ENCODE measurements at places on chromosomes 4 and X.
A peak's percentile ranks its signal among the peaks of the same experiment; 100 is the strongest.

GRCh38 chr4:75016472-75016871 is 83.6 kb downstream of the PARM1 start:
- DNase-seq, result no peak

DNA sequence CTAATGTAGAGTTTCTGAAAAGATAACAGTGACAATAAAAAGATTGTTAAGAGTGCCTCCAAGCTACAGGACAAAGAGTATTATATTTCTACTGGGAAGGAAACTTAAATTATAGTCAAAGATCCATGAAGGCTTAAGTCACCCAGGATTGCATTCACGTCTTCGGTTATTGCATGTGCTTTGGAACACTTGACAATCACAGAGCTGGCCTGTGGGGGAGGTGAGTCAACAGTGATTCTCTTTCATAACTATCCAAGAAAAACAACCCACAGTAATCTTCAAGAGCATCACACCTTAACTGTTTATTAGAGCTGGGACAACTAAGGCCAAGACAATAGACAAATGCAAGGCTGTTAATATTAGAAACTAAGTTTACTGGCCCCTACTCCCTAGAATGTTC is 40.3 kb downstream of the PDGFC start:
- DNase-seq, result no peak

- DNase-seq, result peak; percentile 6
Measured at GRCh38 chrX:56797574-56798338, 68.7 kb downstream of the NBDY start.

DNA sequence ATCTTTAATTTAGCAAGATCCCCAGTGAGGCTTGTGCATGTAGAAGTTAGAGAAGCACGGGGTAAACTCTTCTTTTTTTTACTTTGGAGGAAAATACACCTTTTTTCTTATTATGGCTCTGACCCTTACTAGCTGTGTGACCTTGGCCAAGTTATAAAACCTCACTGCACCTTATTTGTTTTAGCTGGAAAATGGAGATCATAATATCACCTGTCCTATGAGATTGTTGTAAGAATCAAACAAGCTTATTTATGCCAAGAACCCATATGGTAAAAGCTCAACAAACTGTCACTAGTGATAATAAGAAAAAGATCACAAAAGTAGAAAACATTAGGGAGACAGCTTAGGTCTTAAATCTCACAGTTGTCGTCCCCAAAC is 126.6 kb downstream of the PTTG2 start:
- no peak for DNase-seq

DNA sequence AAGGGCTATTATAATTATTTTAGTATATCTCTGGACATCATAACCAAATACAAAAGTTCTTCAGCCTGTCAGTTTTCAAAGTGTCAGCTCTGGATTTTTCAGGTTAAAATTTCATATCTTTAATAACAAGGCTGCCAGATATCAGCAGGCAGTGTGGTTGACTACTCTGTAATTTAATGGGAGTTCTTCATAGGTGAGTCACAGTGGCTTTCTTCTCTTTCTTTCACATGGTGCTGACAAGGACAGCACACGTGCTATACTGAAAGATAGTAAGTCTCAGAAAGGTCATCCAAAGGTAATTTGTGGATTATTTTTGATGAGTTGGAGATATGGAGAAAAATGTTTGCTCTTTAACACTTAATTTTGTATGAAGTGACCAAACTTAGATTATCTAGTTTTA is 43.2 kb downstream of the GALNT7 start:
- DNase-seq, result no peak
